Fibroblast of skin of right quadriceps (primary cell): ENCODE measurements at places on chromosomes 7 and 10.

- peak; percentile 24 for DNase-seq
Measured at GRCh38 chr7:77235276-77235675, 35.7 kb upstream of the FGL2 start.

- no peak for DNase-seq
Measured at GRCh38 chr7:141497391-141497790, 53.8 kb upstream of the AGK start.

DNA sequence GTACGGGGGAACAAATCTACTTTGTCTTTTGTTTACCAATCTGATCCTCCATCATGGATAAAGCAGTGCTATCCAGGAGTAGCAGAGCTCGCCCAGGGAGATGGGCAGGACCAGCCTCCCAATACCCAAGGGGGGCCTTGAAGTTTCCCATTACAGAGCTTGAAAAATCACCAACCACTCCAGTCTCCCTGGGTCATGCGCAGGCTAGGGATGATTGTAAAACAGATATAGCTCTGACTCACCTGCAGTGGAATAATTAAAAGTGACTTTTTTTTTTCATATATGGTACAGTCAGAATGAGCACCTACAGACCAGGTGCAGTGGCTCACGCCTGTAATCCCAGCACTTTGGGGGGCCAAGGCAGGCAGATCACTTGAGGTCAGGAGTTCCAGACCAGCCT is 204.6 kb upstream of the PLXNA4 start:
- DNase-seq: no peak

- peak; percentile 53 for DNase-seq
Measured at GRCh38 chr10:117246997-117247671, 6.2 kb downstream of the SLC18A2 start.

DNA sequence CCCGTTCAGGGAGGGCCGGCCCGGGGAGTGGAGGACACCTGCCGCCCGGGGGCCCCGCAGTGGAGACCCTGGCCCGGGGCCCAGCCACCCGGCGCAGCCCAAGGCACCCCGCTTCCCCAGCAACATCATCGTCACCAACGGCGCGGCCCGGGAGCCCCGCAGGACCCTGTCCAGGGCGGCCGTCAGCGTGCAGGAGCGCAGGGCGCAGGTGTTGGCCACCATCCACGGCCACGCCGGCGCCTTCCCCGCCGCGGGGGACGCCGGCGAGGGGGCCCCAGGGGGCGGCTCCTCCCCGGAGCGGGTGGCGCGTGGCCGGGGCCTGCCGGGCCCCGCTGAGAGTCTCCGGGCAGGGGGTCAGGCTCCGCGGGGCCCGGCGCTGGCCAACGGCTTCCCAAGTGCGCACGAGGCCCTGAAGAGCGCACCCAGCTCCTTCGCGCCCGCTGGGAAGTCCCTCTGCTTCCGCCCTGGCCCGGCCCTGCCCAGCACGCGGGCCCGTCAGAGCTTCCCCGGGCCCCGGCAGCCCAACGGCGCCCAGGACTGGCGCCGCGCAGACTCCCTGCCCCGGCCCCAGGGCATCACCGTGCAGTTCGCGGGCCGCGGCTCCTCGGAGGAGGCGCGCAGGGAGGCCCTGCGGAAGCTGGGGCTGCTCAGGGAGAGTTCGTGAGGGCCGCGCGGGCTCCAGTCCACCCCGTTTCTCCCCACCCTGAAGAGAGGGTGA is 46.7 kb downstream of the PROSER2 start:
- peak; percentile 12 for DNase-seq

GRCh38 chr10:47053081-47053798 is 142.0 kb downstream of the PTPN20 start:
- DNase-seq: no peak

DNA sequence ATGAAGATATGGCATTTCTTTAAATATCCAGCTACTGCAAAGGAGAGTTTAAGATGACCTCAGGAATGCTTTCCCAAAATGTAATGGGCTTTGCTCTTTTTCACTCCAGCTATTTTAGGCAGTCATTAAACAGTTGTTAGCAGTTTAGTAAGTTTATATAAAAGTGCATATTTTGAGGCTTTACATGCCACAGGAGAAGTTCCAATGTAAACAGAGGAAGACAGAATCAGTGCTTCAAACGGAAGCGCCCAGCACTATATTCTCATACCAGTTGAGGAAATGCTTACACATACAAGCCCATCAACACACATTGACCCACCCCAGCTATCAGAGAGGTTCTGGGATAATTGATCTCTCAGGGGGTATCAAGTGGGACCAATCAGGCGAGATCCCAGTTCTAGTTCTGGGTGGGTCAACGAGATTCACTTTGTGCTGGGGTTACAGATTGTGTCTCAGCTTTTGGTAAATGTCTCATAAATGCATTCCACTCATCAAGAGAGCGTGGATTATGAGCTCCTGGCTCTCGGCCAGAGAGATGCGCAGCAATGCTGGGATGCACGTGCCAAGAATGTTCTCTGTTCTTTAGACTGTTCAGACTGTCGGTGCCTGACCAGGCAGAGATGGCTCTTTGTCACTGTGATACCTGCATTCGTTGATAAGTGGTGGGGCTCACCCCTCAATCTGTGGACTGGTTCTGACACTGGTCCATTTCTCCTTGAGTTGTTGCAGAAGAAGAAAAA is 55.0 kb downstream of the CACNB2 start:
- DNase-seq: peak; percentile 54

- peak; percentile 61 for DNase-seq
Measured at GRCh38 chr10:73744664-73744975, 448 bp downstream of the SEC24C start.

GRCh38 chr10:77400033-77400432 is 237.6 kb downstream of the KCNMA1 start:
- DNase-seq: no peak

- no peak for DNase-seq
Measured at GRCh38 chr10:32376771-32377170, 29.8 kb upstream of the EPC1 start.

- DNase-seq: peak; percentile 60
Measured at GRCh38 chr7:138064856-138065357, 11.4 kb upstream of the AKR1D1 start.

- no peak for DNase-seq
Measured at GRCh38 chr10:132168571-132169030, 18.1 kb upstream of the DPYSL4 start.

- DNase-seq: no peak
Measured at GRCh38 chr7:128899392-128899791, 11.1 kb downstream of the KCP start.

GRCh38 chr7:1459920-1460820 is 900 bp upstream of the MICALL2 start:
- DNase-seq: no peak

DNA sequence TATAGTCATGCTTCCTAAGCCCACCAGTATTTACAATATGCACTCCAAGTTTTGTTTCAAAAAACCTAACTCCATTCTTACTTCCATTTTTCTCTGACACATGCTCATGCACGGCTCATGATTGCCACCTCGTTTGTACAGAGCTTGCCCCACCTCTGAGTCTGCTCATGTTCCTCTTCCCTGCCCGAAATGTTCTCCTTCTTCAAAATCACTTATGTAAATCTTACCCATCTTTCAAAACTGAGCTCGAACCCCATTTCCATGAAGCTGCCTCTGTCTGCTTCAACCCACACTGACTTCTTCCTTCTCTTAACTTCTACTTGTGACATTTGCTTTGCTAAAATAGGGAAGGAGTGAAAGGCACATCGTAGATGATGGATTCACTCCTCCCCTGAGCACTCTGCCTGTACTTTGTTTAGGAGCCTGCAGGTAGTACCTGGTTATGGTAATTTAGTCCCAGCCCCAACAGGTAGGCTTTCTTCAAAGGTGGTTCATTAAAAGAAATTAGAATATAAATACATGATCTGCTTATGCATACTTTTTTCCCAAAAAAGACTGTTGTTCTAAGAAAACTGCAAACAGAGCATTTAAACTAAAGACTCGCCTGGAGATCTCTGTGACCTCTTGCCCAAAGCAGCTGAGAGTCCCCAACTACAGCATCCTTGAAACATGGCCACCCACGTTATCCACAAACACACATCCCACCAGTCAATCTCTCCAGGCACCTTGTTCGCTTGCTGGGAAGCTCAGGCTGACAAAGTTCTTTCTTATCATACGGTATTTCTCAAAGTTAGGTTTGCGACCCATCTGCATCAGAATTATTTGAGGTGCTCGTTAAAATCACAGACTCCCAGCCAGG is 172.0 kb downstream of the DGKI start:
- no peak for DNase-seq

DNA sequence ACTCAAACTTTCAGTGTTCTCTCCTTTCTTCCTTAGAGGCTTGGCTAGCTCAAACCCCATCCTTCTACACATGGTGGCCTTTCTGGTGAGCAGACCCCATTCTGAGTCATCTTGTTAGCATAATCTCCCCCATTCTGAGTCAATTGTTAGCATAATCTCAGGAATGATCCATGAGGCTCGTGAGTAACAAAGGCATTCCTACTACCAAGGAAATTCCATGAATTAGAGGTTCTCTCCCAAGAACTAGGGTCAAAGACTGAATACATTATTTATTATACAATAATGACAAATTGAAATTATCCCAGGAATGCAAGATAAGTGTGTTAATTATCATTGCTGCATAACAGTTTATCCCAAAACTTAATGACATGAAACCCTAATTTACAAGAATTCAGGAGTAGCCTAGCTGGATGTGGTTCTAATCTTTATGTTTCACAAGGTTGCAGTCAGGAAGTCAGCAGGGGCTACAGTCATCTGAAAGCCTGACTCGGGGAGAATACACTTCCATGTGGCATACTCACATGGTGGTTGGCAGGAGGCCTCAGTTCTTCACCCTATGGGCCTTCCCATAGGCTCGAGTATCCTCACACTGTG is 100.2 kb downstream of the MMRN2 start:
- DNase-seq: peak; percentile 90

GRCh38 chr10:30606313-30606712 is 23.2 kb downstream of the LYZL2 start:
- DNase-seq: no peak

DNA sequence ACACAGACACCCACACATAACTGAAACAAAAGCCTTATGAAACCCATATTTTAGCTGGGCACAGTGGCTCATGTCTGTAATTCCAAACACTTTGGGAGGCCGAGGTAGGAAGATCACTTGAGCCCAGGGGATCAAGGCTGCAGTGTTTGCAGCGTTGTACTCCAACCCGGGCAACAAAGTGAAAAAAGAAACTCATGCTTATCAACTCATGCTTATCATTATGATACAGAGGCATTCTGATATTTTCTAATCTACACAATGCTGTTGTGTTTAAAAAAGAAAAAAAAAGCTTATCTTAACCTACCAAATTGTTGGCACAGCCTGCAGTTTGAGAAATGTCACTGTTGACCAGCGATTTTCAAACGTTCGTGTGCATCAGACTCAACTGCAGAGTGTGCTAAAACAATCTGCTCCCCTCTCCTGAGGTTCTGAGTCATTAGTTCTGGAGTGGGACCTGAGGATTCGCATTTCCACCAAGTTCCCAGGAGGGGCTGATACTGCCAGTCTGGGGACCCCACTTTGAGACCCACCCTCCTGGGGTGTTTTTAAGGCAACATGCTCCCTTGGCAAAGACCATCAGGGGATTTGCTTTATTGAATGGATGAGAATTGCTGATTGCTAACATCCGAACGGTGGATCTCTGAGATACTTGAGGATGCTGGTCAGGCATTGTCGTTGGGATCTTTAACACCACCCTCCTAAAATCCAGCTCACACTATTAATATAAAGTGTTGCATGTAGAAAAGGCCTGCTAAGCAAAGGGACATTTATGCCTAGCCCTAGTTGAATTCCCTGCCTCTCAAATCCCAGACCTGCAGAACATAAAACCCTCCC is 16.2 kb downstream of the CHST3 start:
- no peak for DNase-seq

DNA sequence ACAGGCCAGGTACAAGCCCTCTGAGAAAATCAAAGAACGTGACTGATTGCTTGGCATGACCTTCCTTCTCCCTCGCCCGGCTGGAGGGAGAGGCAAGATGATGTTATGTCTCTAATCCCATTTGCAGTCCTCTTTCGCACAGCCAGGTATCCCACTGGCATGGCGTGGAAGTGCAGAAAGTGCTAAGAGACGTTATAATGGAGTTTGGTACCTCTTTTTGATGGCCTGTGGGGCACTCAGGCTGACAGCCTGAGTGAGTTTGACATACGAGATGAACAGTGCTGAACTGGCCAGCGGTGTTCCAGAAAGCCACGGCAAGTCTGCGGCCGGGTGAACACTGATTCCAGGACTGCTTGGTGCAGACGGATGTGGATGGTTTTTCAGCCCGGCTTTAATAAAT is 241.6 kb downstream of the RAB11FIP2 start:
- DNase-seq: no peak

DNA sequence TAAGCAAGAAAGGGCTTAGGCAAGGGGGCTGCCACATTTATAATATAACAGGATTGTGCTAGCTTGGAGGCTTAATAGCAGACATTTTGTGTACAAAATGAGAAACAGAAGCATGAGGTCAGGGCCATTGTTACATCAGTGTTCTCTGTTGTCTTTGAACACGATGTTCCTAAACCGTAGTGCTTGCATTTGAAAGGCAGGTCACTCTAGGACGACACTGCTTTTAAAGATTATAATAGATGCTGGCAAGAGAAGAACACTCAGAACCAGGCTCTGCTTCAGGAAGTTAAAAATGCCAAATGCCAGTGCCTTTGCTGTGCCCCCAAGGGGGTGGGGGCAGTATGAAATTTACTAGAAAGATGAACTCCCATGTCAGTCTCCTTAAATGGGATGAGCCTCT is 91.1 kb downstream of the SORCS3 start:
- DNase-seq: no peak

GRCh38 chr7:80129785-80130184 is 4.8 kb upstream of the GNAI1 start:
- DNase-seq: no peak

DNA sequence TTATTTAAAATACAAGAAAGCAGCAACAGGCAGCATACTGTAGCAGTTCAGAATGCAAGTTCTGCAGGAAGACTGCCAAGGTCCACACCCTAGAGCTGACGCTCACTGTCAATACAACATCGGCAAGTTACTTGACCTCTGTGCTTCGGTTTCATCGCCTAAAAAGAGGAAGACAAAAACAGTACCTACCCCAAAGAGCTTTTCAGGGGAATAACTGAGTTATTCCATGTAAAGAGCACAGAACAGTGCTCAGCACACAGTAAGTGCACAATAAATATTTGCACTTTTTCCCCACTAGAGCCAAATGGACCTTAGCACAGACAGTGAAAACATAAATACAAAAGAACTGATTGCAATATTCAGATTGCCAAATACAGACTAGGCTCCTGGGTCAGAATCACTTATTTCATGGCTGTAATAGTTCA is 88.6 kb downstream of the USP6NL start:
- no peak for DNase-seq
